ENCODE measurements at places on chromosomes 16 and 17.

GRCh38 chr16:3363793-3364192 is 8.1 kb downstream of the OR2C1 start:
- DNase-seq, result no peak

GRCh38 chr16:79605999-79606398 is 5.5 kb upstream of the MAF start:
- DNase-seq, result no peak

DNA sequence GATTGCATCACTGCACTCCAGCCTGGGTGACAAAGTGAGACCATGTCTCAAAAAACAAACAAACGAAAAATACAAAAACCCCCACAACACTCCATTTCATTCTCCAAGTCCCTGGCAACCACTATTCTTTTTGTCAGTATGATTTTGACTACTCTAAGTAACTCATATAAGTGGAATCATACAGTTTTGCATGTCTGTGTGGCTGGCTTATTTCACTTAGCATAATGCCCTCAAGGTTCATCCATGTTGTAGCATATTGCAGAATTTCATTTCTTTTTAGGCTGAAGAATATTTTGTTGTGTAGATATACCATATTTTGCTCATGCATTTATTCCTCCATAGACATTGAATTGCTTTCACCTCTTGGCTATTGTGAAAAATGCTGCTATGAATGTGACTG is 81.7 kb upstream of the GAS7 start:
- DNase-seq, result no peak

- DNase-seq, result no peak
Measured at GRCh38 chr16:70695331-70696070, 9.6 kb upstream of the MTSS2 start.

GRCh38 chr16:66874079-66874775 is 6.1 kb upstream of the PDP2 start:
- DNase-seq, result no peak

- DNase-seq, result no peak
Measured at GRCh38 chr17:4500191-4500571, 1.5 kb downstream of the SPNS2 start.

GRCh38 chr16:48011878-48012658 is 143.7 kb downstream of the ABCC12 start:
- no peak for DNase-seq

DNA sequence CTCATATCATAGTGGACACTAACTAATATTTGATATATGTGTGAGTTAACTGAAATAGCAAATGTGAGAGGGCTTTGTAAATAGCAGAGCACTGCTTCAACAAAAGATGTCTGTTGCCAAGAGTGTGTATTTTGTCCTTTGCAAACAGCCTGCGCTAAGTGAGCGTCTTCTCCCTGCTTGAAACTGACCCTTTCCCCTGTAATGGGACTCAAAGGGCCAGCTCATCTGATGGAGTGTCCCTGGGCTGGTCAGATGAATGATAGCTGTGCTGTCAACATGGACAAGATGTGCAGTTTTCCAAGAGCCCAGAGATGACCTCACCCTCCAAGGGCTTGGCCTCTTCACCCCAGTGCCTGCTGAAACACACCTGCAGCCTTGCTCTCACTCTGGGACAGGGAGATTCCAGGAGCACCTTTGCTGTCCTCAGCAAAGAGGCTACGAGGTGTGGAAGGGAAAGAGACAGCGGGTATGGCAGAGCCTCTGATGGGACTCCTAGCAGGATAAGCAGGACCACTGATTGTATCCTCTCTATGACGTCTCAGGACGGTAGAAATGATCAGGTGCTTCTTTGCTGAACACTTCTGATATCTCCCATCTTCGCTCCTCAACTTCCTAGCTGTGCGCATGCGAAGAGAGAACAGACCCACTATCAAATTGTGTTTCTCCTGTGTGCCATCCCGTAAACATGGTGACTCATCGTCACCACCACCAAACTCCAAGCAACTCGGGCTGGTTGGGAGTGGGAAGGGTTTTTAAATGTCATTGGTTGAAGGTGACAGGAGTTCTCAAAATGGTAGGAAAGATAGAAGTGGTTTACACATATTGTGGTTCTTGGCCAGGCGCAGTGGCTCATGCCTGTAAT is 35.8 kb upstream of the TBX2 start:
- DNase-seq, result no peak

DNA sequence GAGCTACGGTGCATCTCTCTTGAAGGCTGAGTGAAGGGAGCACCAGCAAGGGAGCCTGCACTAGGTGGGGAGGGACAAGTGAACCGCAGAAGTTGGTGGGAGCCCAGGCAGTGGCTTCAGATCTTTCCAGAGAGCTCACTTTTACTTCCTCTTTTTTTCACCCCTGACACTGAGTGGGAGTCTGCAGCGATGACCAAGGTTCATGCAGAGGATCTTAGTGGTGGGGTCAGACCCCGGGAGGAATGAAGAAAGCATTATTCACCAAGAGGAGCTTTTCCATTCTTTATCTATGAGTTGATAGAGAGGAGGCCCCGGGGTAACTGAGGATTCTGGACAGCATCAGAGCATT is 3.0 kb upstream of the CCL2 start:
- no peak for DNase-seq

DNA sequence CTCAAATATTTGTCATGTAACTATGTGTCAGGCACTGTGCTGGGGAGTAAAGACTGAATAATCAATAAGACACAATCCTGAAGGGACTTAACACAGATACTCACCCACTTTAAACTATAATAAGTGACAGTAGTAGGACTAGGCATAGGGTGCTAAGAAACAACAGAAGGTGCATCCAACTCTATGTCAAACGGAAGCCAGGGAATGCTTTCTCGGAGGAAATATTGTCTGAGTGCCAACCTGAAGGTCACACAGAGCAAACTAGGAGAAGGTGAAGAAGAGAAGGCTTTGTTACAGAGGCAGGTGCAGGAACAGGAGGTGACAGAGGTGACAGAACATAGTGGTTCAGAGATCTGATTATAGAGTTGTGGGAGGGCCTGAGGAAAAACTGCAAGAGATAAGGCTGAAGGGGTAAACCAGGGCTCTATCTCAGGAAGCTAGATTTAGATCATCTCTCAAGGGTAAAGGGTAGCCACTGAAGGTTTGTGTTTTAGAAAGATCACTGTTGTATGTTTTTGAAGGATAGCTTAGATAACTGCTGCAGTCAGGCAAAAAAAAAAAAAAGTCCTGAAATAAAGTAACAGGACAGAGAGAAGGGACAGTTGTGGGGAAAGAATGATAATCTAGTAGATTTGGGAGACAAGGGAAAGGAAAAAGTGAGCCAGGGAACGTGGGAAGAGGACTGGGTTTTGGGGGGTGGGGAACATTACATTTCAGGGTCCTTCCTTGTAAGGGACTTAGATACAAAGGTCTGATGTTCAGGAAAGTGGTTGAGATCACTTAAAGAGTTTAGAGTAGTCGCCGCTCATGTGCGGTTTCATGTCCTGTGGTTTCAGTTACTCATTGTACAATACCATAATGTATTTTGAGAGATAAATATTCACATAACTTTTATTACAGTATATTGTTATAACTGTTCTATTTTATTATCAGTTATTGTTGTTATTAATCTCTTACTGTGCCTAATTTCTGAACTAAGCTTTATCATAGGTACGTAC is 85.6 kb upstream of the NETO2 start:
- DNase-seq, result no peak

DNA sequence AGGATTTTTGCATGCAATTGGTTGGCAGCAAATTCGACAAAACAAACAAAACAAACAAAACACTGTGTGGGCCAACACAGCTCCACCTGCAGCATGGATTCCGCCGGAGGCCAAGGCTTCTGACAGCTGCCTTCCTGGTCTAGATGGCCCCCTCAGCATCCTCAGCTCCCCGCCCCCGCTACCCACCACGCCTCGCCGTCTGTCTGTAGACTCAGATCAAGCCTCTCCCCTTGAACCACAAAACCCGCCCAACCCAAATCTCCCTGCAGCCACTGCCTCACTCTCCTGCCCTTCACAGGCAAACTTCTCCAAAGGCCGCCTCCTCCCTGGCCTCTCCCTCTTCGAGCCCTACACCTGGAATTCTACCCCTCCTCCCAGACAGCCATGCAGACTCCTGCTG is 57.9 kb downstream of the RTN4RL1 start:
- no peak for DNase-seq

DNA sequence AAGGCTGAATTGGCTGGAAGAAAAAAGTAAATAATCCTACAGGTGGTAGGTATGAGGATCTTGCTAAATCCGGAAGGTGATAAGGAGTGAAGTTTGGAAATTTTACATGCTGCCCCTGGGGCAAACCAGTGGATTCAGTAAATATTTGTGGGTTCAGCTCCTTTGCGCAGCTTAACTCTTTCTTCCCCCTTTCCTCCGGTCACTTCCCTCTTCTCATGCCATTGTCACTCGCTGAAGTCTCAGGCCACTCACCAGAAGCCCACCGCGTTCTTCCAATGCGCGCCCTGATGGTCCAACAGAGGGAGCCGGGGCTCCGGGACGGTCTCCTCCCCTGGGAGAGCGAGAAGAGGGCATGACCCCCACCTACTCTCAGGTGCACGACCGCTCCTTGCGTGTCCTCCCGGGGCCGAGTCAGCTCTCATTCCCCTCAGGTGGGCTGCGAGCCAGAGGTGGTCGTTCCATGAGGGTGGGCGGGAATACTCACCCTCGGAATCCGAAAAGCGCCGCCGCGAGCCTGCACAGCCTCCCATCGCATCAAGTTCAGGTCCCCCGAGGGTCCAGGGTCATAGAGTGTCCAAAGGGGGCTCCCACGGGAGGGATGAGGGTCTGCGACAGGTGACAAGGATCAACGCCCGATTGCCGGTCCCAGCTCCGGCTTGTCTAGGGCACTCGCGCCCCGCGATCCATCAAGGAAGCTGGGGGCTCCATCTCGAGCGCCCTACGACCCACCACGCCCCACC is 474 bp downstream of the CLN3 start:
- DNase-seq, result no peak

- DNase-seq, result no peak
Measured at GRCh38 chr16:83270061-83270460, 537.7 kb upstream of the HSBP1 start.

DNA sequence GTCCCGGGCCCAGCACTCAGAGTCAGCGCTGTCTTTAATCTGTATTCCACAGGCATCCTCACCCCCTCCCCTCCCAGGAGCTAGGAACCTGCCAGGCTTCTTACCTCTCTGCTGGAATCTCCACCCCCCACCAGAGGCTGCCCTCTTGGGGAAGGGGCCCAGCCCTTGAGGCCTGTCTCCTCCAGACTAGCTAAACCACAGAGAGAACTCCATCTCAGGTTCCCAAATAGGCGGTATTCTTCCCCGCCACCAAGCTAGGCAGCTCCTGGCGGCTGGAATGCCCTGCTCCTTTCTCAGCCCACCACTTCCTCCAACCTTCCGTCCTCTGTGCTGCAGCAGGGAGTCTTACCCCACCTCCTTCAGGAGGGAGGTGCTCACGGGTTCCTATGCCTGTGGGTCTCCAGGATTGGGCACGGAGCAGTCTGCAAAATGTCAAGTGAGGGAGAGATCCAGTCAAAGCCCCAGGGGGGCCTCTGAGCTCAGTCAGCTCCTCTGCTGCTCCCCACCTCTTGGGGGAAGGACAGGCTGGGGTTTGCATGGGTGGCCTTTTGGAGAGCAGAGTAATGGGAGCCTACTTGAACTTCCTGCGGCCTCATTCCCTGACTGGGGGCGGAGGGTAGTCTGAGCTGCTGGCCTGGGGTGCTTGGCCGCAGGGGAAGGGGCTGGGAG is 55.7 kb downstream of the SREBF1 start:
- DNase-seq, result no peak

DNA sequence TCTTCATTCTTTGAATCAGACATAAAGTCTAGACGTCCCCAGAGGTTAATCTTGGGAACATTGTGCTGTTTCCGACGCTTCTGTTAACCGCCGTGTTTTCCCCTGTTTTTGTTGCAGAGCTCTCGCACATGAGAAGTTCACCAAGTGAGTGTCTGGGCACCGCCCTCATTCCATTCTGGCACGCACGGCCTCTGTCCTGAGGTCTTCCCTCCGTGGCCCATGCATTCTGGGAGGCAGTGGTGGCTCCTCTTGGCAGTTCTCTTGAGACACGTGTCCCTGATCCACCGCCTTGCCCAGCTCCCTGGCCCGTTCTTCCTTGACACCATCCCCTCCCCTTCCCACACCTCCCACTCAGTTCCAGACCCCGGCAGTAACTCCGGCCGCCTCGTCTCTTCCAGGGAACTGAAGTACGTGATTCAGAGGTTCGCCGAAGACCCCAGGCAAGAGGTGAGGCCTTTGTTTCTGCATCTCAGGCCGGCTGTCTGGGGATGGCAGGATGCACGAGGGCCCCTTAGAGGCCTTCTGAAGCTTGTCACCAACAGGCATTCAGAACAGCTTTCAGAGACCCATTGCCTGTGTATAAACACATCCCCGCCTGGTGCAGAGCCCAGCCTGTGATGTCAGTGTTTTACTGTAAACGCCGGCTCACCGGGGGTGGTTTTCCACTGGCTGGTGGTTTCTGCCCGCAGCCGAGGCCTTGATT is 85.9 kb upstream of the PLCG2 start:
- no peak for DNase-seq

DNA sequence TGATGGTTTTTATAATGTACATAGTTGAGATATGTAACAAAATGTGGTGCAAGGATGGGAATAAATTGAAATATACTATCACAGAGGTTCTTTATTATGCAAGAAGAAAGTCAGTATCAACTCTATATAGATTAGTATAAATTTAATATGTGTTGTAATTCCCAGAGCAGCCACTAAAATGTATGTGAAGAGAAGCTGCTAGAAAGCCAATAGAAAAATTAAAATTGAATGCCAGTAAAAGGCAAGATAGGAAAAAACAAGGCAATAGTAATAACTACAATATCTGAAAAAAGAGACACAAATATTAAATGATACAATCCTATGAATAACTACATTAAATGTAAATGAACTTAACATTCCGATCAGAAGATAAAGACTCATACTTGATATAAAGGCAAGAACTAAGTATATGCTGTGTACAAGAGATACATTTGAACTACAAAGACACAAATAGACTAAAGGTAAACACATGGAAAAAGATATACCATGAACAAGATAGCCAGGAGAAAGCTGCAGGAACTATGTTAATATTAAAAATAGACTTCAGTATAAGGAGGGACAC is 92.0 kb downstream of the ABCA8 start:
- no peak for DNase-seq

All from activated naive CD4-positive, alpha-beta T cell treated with anti-CD3 and anti-CD28 coated beads, Interleukin-2, amount 50 U/mL, for 16 hours (primary cell).